Activated CD4-positive, alpha-beta T cell treated with anti-CD3 and anti-CD28 coated beads, Interleukin-2, amount 50 U/mL, for 16 hours (primary cell): ENCODE measurements at places on chromosomes 4 and X.

DNA sequence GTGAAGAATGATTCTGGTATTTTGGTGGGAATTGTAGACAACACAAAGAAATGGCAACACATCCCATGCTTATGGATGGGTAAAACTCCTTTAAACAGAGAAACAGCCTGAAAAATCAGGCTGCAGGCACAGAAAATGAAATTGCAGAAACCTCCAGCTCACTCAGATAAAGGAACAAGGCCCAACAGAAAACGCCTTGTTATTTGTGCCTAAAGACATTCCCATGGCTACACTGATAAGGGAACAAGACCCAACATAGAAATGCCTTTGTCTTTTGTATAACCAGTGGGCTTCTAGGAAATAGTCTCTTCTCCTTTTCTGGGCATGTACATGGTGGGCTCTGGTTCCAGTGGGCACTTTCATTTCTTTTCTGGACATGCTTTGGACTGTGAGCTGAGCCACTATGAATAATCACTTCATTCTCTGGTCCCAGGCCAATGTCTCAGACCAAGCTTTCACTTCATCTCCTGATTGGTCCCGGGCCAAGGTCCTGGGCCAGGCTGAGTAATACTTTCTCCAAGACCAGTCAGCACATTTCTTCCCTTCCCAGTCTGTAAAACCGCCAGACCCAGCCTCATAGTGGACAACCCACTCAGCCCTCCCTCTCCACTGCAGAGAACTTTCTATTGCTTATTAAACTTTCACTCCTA lies 160.5 kb downstream of the TBX22 start:
- DNase-seq: no peak

- no peak for DNase-seq
Measured at GRCh38 chrX:123361371-123361770, 177.3 kb downstream of the GRIA3 start.

DNA sequence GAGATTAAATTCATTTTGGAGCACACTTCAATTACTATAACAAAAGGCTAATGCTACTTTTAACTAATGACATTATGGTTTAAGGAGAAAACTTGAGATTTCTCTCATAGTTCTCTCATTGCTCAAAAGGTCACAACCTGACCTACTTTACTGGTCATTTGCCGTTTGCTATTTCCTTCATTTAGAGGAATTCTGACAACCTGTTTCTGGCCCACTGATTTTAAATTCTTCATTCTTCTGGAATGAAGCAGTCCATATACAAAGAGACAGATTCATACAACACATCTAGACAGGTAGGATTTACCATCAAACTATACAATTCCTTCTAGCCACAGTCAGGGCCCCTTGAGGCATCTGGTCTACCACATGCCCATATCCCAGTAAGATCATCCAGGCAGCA lies 14.2 kb downstream of the RNF150 start:
- no peak for DNase-seq

DNA sequence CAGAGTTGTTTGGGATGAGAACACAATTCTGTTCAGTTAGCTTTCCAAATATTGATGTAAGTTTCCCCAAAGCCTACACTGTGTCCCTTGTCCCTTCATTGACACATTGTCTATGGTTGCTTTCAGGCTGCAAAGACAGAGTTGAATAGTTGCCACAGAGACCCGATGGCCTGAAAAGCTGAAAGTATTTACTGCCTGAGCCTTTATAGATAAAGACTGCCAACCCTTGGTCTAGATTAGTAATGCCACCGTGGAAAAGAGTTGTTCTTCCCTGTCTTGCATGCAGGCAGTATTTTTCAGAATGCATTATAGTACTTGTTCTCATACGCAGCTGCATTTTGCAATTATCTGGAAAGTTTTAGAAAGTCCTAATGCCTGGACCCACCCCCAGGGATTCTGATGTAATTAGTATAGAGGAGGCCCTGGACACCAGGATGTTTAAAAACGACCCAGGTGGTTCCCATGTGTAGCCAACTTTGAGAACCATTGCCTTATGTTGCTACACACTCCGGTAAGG lies 180.8 kb downstream of the FRMPD4 start:
- DNase-seq: no peak

DNA sequence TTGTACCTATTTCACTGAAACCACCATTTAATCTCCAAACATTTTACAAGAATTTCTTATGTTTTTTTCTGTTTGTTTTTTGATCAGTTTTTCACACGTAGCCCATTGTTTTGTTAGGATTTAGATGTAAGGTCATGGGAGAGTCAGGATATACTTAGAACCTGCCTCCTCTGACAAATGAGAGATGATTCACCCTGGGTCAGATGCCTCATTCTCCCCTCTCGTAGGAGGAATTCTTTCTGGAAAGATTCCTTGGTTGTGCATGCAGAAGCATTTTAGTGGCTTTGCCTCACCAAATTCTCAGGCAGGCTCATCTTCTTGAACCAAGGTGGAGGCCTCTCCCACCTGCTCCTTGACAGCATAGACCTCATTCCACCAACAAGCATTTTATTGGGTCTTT lies 599.3 kb downstream of the SPRY1 start:
- no peak for DNase-seq

- no peak for DNase-seq
Measured at GRCh38 chr4:75135068-75135825, 202.3 kb downstream of the PARM1 start.

DNA sequence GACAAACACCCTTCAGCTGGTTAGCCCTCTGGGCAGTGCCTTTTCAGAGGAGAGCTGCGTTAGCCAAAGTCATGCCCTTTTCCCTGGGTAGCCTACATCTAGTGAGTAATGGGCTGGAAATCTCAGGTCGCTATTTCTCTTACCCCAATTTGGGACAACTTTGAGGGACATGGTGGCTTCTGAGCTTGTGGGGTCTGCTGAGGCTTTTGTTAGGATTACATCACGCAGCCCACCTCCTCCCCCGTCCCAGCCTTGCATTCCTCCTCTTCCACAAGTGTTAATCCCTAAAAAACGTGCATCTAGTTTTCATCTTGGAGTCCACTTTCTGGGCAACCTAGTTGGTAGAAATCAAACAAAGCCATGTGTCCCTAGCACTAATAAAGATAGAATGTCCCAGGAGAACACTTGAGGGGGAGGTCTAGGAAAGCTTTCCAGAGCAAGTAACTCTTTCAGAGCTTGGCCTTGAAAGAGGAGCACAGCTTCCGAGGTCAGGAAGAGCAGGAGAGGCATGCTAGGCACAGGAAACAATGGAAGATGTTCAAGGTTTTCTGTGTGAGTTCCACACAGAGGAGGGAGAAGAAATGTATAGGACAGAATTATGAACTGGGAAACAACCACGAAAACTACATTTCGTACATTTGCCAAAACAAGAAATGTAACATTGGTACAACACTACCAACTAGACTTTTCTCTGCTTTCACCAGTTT lies 2.8 kb downstream of the MRFAP1 start:
- DNase-seq: no peak

DNA sequence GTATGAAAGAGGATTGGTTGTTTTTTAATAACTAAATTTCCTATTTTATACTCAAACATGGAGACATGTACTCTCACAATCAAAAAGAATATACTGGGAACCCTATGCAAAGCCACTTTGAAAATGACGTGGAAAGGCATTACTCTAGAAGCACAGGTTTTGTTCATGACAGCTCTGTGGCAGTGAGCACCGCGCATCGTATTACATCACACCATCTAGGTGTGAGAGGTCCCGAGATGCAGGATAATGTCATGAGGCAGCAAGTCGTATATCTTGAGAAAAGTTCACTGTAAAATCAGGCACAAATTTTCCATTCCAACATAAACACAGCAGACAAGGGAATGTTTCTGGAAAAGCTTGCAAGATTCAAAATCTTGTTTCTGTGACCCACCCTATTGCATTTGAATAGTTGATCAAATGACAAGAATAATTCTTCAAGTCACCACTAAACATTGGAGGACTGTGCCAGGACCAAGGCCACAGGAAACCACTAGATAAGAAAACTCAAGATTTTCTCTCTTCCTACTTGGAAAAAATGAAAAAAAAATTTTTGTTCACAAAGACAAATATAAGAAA lies 127.6 kb downstream of the LDB2 start:
- no peak for DNase-seq

DNA sequence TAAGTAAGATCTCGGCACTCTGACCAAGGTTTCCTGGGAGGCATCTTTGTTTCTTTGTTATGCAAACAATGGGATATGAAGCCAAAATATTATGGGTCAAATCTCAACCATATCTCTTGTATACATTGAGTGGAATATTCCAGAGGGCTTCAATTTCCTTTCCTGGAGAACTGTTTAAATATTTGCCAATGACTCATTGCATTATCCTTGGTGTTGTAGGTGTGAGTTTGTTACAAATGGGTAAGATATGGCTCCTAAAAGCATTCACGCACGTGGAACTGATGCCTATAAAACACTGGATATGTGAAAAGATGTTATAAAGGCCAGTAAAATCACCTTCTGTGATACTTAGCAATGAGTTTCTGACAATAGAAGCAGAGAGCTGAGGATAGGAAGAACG lies 150.5 kb upstream of the WDR1 start:
- no peak for DNase-seq

GRCh38 chr4:5371415-5372190 lies 320.3 kb downstream of the STK32B start:
- DNase-seq: no peak

GRCh38 chrX:67613996-67614395 lies 70.2 kb downstream of the AR start:
- no peak for DNase-seq

DNA sequence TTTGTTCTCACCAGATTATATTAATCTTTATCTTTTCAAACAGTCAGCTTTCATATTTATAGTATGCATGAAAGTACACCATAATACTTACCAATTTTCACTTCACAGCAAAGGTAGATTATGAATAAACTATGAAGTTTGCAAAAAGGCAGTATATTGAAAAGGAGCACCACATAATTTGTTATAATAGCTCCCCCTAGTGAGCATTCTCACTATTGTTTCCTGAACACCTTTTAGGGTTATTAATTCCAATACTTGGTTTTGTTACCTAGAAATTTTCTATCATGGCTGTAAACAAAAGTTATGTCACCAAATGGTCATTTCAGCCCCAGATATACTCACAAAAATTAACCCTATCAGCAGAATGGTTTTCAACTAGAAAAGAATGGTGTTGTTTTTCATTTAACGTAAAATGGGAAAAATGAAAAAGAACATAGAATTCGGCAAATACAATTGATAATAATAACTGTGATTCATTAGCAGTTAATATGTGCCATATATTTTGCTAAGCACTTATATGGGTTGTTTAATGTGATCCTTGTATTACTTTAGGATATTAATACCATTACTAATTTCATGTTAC lies 30.2 kb upstream of the NKX6-1 start:
- peak; percentile 48 for DNase-seq

DNA sequence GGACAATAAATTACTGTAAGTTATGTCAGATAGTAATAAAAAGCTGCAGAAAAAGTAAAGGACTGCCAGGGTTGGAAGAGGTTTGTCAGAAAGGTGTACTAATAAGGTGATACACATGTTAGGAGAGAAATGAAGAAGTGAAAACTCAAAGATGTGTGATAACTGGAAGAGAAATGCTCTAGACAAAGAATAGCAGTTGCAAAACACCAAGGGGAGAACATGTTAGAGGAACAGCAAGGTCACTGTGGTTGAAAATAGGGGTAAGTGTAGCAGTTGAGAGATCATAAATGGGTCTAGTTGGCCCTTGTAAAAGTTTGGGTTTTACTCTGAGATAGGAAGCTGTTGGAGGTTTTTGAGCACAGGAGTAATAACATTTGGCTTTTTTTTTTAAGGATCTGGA lies 46.9 kb downstream of the HSPA4L start:
- no peak for DNase-seq

GRCh38 chr4:165199286-165199685 lies 8.1 kb upstream of the KLHL2 start:
- DNase-seq: no peak

GRCh38 chr4:13766761-13767540 lies 139.4 kb upstream of the BOD1L1 start:
- DNase-seq: no peak

GRCh38 chrX:145506214-145506613 lies 258.9 kb downstream of the SPANXN1 start:
- no peak for DNase-seq

DNA sequence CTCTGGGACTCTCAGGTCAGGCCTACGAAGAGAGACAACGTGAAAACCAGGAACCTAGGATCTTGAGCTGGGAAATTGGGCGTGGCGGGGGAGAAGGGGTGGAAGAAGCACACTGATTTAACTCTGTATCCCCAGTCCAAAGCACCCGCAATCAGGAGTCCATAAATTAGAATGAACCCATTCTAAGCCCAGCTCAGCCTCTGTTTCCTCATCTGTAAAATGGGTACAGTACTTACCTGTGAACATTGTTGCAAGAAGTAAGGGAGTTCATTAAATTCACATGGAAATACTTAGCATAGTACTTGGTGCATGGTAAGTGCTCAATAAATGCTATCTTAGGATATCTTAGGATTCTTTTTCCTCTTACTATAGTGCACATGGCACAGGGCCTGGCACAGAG lies 326.7 kb downstream of the BCOR start:
- no peak for DNase-seq

- DNase-seq: no peak
Measured at GRCh38 chrX:38080808-38081207, 74.5 kb downstream of the SYTL5 start.

- no peak for DNase-seq
Measured at GRCh38 chr4:110170861-110171260, 27.6 kb downstream of the ELOVL6 start.

DNA sequence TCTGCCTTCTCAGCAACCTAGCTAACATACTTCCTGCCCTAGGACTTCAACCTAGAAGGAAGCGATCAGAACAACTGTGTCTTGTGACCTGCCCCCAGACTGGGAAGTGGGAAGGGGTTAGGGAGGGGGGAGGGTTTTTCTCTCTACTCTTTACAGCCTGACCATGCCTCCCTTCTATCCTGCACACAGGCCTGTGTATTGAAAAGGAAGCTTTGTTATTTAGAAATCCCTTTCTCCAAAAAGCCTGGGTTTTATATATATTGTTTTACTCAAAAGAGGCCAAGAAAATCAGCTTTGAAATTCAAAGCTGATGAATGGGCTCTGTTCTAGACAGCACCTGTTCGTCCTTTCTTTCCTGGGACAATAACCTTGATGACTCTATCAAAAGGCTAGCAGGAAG lies 35.2 kb upstream of the SMS start:
- no peak for DNase-seq

- no peak for DNase-seq
Measured at GRCh38 chrX:117919755-117920154, 196.9 kb downstream of the KLHL13 start.

- peak; percentile 44 for DNase-seq
Measured at GRCh38 chr4:87007528-87008446, 73.0 kb downstream of the AFF1 start.

GRCh38 chr4:59855630-59856352 lies 1344.3 kb upstream of the ADGRL3 start:
- no peak for DNase-seq
